Activated CD8-positive, alpha-beta T cell treated with anti-CD3 and anti-CD28 coated beads, Interleukin-2, amount 10 ng/mL, durations not matched to agents 7 days and 5 days (primary cell): ENCODE measurements at places on chromosomes 11 and 22. TPM values are rescaled to one million over a fixed set of nuclear protein-coding genes. Genes with fewer than 3 reads are reported as not detected.

DNA sequence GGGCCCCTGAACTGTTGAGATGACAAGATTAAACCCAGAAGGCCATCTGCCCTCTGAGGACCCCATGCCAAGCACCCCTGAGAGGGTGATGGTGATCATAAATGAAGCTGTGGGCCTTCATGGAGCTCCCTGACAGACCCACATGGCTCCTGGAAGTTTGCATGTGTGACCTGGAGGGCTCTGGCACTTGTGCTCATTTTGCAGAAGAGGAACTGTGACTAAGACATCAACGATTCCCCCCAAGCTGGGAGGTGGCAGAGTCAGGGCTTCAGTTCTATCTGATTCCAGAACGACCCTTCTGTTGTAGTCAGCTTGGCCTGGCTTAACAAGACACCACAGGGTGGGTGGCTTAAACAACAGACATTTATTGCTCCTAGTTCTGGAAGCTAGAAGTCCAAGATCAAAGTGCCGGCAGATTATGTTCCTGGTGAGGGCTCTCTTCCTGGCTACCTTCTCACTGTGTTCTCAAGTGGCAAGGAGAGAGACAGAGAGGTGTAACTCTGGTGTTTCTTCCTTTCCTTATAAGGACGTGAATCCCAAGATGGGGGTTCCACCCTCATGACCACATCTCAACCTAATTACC is 46.4 kb upstream of the CD82 start:
- DNase-seq: no peak

- no peak for DNase-seq
These were observed 345.9 kb downstream of the MIAT start for GRCh38 chr22:27003297-27003696.

DNA sequence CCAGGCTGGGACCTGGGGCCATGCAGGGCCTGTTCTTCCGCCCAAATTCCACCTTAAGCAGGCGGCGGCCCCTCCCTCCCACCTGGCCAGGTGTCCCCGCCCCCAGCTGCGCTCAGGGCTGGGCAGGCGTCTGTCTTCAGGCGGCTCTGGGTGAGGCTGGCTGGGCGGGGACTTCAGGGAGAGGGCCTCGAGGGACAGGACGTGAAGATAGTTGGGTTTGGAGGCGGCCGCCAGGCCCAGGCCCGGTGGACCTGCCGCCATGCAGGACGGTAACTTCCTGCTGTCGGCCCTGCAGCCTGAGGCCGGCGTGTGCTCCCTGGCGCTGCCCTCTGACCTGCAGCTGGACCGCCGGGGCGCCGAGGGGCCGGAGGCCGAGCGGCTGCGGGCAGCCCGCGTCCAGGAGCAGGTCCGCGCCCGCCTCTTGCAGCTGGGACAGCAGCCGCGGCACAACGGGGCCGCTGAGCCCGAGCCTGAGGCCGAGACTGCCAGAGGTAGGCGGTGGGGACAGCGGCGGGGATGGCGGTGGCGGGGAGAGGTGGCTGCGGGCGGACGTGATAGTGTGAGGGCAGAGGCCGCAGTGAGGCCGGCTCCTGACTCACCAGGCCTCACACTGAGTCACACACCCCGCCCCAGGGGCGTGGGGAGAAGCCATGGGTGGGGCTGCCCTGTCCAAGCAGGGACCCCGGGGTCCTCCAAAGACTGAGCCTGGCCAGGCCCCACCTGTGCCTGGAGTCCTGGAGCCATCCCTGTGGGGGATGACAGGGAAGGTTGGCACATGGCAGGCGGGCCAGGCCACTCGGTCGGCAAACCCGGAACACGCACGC is at the start of gene PKP3:
Gene PKP3, plus strand, starts transcription at position 176 of the 824 bp plus-strand sequence. Its CDS starts 84 bp downstream, at position 260.
- no peak for DNase-seq

OSBP2 gene
- 0.55 TPM for total RNA-seq

FOLH1 gene
- total RNA-seq: not detected

DNA sequence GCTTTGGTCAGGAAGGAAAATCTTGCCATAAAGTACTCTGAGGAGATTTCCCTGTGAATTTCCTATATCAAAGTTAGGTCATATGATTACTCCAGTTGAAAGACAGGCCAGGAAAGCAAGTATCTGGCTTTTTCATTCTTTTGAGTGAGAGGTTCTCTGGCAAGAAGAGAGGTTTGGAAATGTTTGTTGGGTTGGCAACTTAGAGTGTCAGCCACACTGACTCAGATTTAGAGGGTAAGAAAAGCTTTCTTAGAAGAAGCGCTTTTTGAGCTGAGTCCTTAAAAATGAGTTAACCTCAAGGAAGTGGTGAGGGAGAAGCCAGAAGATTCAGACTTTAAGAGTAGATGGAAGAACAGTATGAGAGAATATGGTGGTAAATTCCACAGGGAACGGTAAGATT is 86.1 kb upstream of the BDNF start:
- DNase-seq: no peak
